ENCODE measurements at places on chromosomes 2 and 18.

GRCh38 chr2:144234542-144234871 is 285.4 kb downstream of the ZEB2 start:
- no peak for DNase-seq

- no peak for DNase-seq
Observed at GRCh38 chr2:31802711-31803110, 208.1 kb downstream of the MEMO1 start.

DNA sequence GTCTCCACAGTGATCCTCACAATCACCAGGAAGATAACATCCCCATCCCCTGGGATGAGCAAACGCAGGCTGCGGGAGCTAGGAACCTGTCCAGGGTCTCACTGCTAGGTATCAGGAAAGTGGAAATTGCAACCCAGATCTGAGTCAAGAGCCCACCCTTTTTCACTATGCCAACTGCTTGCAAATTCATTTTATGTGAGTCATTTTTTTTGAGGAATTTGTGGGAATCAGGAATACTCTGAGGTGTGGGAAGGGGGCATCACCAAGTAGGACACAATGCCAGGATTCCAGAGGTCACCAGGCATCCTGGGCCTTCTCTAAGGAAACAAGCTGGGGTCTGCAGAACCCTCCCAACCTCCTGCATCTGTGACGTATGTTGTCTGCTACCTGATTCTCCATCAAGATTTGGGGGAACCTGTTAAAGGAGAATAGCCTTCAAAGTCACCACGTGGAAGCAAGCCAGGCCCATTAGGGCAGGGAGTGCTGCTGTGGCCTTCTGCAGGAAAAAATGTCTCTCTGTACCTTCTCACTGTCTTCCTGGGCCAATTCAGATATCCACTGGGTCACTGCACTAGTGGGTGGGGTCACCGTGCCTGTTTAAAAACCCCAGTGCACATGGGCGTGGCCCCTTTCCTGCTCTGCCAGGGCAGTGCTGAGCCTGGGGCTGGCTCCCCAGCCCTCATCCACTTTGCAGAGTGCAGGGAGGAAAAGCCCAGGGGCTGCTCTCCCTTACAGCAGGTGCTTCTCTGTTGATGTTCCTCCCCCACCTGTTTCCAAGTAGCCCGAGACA is 50.2 kb downstream of the MCFD2 start:
- no peak for DNase-seq

DNA sequence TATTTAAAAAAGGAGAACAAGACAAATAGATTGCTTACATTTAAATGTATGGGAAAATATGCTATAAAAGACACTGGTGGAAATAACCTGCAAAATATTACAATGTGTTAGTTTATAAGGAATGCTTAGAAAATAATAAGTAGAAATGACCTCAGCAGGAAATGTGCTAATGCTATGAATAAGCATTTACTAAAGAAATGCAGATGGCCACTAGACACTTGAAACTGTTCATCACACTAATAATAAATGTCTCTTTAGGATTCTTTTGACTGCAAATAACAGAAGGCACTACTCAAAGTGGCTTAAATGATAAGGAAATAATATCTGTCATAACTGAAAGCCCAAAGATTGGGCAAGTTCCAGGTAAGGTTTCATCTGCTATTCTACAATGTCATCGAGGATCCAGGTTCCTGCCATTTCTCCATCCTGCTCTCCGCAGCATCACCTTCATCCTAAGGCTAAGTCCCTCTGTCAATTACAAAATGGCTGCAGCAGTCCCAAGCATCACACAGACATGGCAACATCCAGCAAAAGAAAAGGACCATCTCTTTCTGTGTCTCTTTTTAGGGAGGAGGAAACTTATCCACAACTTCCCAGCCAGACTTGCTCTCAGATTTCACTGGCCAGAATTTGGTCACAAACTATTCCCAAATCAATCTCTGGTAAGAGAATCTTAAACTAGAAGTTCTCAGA is 21.9 kb downstream of the METTL8 start:
- no peak for DNase-seq

DNA sequence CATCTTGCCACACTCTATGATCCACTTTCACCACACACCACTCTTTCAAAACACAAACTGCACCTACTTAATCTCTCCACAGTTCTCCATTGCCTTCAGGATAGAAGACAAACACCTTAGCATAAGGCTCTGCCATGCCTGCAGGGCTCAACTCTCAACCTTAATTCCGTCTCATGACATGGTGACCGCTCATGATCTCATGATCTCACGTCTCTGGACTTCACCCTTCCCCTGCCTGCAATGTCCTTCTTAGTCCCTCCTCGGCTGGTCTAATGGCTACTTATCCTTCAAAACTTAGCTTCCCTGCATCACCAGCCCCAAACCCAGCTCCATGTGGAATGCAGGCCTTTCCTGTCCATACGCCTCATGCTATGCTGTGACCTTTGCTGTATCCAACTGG is 85.3 kb downstream of the ACVR1 start:
- DNase-seq, result no peak

GRCh38 chr2:188610050-188610444 is 318.4 kb downstream of the GULP1 start:
- no peak for DNase-seq

- DNase-seq, result no peak
Observed at GRCh38 chr18:50089702-50090101, 105.2 kb downstream of the MYO5B start.

- no peak for DNase-seq
Observed at GRCh38 chr2:47076586-47077441, 78.3 kb downstream of the STPG4 start.

DNA sequence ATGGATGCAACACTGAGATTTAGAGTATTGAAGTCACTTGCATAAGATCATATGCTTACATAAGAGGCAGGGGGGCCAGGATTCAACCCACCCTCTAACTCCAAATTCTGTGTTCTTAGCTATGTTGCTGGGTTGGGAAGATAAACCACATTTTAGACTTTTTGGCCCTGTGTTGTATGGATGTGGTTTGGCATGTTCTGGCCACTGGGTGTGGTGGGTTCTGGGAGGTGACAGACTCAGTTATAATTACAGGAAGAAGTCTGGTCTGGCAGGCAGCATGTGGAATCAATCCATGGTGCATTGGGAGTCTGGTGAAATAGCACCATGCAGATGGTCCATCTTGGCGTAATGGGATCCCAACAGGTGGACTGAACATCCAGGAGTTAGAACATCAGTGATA is 138.9 kb downstream of the LTBP1 start:
- DNase-seq, result no peak

- DNase-seq, result no peak
Observed at GRCh38 chr2:132757002-132757589, 87.1 kb upstream of the LYPD1 start.

DNA sequence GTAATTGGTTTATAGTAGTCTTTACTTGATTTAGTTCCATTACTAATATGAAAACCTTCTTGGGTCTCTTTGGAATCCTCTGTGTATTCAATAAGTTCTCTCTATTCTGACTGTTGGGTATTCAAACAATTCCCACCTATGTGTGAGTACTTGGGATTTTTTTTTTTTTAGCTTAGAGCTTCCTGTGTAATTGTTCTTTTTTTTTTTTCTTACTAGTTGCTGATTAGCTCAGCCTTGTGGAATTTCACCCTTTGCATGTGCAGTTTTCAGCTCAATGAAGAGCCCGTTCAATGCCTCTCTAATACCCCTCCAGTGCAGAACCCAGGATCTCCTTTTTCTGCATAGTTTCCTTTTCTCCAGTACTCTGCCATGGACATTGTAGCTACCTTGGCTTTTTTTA is 339.1 kb upstream of the GALNT5 start:
- no peak for DNase-seq

DNA sequence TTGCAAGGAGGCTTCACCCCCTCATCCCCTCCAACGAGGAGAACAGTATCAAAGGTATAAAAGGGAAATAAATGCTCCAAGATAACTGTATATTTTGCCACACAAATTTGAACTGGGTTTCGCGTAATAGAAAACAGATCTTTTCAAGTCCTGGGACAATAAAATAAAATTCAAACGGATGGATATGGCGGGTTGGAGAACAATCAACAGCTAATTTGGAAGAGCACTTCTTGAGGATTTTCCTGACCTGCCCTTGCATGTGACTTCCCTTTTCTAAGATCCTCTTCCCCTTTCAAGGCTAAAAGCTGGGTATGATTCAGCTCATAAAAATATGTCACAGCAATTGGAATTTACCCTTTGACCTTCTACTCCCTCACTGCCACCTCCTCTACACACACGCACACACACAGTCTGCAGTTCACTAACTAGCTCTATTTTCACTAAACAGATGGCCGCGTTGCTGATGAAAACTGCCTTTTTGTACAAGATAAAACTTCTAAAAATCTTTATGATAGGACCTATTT is 386.9 kb downstream of the FIGN start:
- no peak for DNase-seq

DNA sequence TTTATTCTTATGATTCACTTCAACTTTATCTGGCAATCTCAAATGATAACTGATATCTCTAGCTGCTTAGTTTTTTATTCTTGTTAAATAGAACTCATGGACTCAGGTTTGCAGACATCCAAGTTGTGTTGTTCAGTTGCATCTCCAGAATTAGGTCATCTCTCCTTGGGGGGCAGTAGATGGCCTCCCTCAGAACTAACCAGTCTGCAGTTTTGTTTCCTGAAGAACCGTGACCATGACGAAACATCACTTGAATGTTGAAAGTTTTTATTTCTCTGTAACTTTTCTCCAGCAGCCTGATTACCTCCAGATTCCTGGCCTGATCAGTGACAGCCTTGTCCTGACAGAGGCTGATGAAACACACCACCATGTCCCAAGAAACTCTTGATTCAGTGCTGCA is 321.5 kb downstream of the GALNT13 start:
- no peak for DNase-seq

GRCh38 chr2:84057917-84058560 is 401.0 kb downstream of the SUCLG1 start:
- DNase-seq, result no peak

- DNase-seq, result no peak
Observed at GRCh38 chr2:230453006-230453405, 37.0 kb downstream of the SP100 start.

DNA sequence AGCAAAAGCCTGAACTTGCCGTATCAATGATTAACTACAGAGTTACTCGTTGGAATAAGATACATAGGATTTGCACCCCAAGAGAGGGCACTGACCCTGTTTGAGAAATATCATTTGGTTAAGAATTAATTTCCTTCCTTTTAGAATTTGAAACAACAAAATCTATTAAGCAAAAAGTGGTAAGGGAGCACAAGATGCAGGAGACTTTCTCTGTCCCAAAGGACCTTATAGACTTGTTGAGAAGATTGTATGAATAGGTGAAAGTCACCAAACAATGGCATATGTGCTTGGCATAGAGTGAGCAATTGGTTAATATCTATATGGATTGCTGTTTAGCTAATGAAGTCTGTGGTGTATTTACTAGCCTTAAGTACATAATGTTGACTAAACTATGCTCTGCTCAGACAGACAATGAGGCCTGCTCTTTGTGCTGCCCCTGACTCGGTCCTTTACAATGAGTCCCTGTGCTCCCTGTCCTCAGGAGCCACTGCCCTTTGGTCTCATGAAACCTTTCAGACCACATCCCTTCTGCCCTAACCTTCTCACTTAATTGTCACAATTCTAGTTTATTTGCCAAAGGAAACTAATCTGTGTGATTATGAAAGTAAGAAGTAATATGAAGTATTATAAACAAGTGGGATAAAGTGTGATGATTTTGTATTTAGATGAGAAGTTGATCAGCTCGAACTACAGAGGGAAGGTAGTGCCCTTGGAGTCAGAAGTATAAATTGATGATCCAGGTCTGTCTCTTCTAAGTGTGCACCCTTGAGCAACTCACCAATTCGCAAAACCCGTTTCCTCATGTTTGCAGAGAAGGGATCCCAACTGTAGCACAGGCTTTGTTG is 21.2 kb upstream of the HNMT start:
- DNase-seq, result no peak

DNA sequence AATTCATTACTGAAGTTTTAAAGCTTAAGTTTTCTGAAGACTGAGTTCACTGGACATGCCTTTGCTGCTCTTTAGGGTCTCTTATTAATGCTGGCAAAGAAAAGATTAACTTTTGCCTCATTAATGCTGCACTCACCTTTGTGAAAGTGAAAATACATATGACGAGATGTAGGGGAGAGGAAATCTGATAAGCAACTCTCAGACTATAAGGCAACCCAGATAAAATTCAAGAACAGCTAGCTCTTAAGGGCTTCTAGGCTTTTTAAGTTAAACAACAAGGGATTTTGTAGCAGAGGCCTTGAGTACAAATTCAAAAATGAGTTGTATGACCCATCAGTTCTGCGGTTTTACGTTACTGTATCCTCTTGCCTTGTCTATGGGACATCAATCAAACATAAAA is 143.7 kb downstream of the USP34 start:
- DNase-seq, result no peak

GRCh38 chr2:162330881-162331280 is 12.4 kb upstream of the IFIH1 start:
- no peak for DNase-seq

GRCh38 chr2:160429248-160430000 is 64.2 kb downstream of the RBMS1 start:
- no peak for DNase-seq

Data from stimulated activated CD4-positive, alpha-beta T cell treated with anti-CD3 and anti-CD28 coated beads, Interleukin-1b, Interleukin-23, amount 100 ng/mL, for 24 hours (primary cell).